ENCODE measurements at places on chromosomes 4 and X.

- DNase-seq: no peak
These were observed 169.9 kb upstream of the AADAT start for GRCh38 chr4:170259631-170260153.

- DNase-seq: no peak
These were observed 499.0 kb downstream of the PDGFC start for GRCh38 chr4:156472624-156473023.

- DNase-seq: no peak
These were observed 235.2 kb downstream of the HEPH start for GRCh38 chrX:66399273-66399672.

GRCh38 chrX:39729981-39730661 is 367.6 kb downstream of the BCOR start:
- no peak for DNase-seq

DNA sequence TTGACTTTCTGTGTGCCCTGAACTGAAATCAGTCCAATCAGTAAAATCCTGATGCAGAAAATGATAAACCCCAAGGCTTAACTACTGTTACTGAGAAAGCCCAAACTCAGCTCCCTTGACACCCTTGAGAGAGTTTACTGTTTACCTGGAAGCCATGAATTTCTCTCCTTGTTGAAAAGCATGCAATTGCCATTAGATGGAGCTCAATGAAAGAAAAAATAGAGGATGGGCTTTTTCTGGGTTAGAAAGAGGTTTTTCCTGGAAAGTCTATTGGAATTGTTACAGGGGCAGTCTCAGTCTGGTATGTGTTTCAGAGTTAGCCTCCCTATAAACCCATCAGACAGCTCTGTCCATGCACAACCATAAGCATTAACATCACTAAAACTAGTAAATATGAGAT is 66.4 kb upstream of the C4orf54 start:
- no peak for DNase-seq

- no peak for DNase-seq
These were observed 140.1 kb downstream of the CBR4 start for GRCh38 chr4:168870004-168870403.

DNA sequence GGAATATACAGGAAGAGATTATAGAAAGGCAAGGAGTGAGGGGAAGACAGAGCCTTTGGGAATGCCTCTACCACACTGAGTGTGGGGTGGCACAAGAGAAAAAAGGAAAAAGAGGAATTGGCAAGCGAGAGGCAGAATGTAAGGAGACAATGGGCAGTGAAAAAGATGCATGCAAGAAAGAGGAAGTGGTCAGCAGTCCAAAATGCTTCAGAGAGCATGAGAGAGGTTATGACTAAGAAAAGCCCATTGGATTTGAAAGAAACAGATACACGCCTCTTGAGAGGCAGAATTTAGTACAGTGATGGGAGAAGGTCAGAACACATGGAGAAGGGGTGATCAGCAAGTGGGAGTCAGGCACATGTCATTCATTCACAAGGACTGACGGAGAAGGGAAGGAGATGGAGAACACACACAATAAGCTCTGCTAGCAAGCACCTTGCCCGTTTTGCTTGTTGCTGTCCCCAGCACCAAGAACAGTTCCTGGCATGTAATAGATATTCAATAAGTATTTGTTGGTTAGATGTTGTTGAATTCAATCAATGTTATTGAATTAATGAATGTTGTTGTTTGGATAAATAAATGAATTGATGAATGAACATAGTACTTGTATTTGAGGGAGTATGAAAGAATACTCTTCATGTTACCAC is 6.3 kb downstream of the DCHS2 start:
- DNase-seq: no peak

DNA sequence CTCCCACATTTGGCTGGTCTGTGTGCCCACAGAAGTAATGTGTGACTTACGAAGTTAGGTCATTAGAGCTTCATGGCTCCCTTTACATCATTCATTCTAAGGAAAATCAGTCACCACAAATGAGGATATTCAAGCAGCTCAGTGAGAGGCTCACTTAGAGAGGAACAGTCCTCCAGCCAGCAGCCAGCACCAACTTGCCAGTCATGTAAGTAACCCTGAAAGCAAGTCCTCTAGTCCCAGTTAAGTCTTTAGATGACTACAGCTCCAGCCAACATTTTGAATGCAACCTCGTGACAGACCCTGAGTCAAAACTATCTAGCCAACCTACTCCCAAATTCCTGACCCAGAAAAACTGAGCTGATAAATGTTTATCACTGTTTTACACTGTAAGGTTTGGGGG is 71.3 kb downstream of the LRBA start:
- no peak for DNase-seq

GRCh38 chr4:88802585-88803286 is 105.1 kb upstream of the NAP1L5 start:
- DNase-seq: no peak

DNA sequence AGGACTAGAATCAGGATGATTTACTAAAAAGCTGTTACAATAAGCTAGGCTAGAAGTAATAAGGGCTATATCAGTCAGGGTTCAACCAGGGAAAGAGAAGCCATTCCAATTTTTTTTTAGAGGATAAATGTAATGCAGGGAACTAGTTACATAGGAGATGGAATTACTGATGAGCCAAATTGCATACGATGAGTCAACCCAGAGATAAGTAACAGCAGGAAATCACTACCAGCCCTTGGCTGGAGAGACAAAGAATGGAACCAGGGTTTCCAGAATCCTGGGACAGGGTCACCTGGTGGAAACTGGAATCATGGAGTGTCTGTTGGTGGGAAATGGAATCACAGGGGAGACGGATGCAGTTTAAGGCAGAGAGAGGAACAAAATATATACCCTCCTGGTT is 13.1 kb upstream of the MAGEA4 start:
- DNase-seq: no peak

GRCh38 chrX:134544135-134544512 is 84.2 kb downstream of the HPRT1 start:
- no peak for DNase-seq

DNA sequence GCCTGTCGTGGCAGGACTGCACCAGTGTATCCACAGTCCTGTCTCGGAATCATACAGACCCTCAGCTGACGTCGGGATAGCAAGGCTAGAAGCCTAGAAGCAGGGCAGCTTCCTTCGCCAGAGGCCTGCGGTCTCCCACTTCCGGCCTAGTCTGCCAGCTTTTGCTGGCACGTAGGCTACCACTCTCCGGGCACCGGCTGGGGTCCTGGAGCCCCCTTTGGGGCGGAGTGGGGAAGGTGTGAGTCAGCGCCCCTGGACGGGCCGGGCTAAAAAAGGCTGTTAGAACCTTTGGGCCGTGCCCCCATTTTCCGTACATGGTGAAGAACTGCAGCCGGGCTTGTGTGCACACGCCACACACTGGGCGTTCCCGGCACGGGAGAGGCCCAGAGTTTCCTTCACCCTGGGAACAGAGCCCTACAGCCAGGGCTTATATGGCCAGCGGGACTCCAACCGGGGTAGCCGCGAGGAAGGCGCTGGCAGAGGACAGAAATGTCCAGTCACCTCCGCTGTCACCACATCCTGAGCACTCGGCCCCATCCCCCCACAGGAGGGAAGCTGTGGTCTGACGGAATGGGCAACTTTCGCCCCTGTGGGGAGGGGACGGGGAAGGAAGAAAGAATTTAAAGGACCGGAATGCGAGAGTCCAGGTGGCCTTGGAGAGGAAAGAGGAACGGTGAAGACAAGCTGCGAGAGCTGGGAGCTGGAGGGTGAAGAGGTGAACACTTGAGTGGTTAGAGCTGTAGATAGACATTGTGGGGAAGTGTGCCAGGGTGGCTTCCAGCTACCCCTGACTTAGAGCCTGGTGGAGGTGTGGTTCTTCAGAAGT is 4.6 kb downstream of the MAGIX start:
- peak; percentile 33 for DNase-seq

- DNase-seq: no peak
These were observed 17.8 kb downstream of the MFAP3L start for GRCh38 chr4:170008371-170008770.

DNA sequence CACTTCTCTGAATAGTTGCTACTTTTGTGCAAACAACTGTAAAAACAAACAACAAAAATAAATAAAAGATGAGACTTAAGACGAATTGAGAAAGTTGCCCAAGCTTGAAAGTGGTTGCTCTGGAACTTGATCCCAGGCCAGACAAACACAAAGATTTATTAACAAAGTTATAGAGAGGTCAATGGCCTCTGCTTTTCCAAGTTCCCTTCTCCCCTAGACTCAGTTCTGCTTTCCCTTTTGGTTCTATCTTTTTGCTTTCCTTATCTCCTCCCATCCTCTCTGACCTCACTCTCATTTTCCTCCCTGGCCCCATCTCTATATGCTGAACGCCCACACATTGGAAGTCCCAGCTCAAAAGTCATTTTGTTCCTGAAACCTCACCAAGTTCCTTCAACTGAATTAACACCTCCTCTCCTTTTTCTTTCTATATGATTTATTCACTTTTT is 82.7 kb downstream of the MXRA5 start:
- no peak for DNase-seq

- DNase-seq: no peak
These were observed 24.4 kb downstream of the TMEM144 start for GRCh38 chr4:158234671-158235070.

GRCh38 chrX:153885208-153885787 is 675 bp downstream of the L1CAM start:
- DNase-seq: no peak

GRCh38 chr4:187491959-187492358 is 503.6 kb upstream of the ZFP42 start:
- no peak for DNase-seq

Data from T-helper 17 cell (primary cell).